ENCODE measurements at places on chromosomes 1 and 21. TPM values are rescaled to one million over a fixed set of nuclear protein-coding genes. Genes with fewer than 3 reads are reported as not detected.

- no peak for DNase-seq
These were observed 27.6 kb downstream of the SPATA21 start for GRCh38 chr1:16409536-16410152.

The OR2T35 gene
- not detected for total RNA-seq

DNA sequence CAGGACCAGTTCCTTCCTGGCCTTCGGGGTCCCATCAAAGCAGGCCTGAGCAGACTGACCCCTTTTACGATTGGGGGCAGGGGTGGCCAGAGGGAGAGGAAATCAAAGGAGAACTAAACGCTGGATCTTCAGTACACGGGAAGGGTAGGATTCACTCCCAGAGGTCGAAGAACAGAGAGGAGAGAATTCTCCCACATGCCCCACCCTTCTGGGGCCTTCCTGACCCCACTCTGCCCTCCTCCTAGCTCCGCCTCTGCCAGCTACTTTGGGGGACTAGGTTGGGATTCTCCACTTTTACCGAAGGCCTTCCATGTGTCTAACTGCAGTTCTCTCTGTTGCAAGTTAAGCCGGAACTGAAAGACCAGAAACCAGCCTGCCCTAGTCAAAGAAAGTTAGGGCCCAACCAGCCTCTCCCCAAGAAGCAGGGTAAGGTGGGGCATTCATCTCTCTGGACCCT, 654 bp upstream of the ARHGEF2 start:
- DNase-seq, result no peak

GRCh38 chr1:107776900-107777663, 187.9 kb downstream of the VAV3 start:
- DNase-seq, result no peak

DNA sequence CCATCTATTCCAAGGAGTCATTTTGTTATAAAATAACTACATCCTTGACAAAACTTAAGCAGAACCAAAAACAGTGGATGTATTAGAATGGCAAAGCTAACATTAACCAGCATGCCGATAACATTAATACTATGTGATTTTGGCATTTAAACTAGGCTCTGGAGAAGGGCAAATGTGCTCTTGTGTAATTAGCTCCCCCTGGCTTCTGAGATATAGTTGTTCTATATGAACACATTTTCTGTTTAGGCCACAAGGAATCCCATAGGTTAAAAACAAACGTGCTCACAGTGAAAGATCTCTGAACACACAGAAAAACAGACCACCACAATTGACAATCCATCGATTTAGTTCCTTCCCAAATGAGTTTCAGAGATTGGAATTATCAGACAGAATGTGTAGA, 57.4 kb upstream of the TARS2 start:
- no peak for DNase-seq

The ANGPTL1 gene
- total RNA-seq, result not detected

- DNase-seq, result no peak
These were observed 27.6 kb downstream of the AGO4 start for GRCh38 chr1:35835398-35835797.

- no peak for DNase-seq
These were observed 827 bp downstream of the FMN2 start for GRCh38 chr1:240092301-240093119.

GRCh38 chr1:201511941-201512539, 5.1 kb upstream of the CSRP1 start:
- no peak for DNase-seq

The RCSD1 gene
- 42.3 TPM for total RNA-seq

DNA sequence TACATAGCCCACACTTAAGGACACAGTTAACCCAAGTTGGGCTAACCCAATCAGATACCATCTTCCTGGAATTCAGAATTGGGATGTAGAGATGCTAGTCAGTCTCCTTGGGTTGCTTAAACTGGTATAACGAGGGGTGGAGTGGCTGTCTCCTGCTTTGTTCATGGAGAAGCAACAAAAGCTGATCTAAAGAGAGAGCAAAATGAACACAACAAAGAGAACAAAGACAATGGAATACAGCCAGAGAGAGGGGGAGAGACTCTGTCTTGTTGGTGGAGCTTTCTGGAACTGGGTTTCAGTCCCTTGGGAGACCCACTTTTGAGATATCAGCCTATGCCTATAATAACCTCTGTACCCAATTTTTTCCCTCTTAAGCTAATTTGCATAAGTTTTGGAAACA, 138.1 kb downstream of the ATG4C start:
- no peak for DNase-seq

DNA sequence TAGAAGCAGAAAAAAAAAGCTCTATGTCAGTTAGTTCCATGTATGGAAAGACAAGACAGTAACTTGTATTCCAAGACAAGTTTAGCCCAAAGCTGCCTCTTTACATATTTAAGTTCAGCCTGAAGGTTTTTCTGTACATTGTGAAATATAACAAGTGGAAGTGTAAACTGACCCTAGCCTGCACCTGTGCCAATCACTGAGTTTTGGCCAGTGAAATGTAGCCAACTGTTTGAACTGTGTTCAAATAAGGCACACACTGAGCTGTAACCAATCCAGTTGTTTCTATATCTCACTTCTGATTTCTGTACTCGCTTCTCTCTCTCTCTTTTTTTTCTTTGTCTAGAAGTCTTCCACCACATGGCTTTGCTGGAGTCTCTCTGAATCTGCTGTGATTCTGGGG, 1227.1 kb downstream of the NCAM2 start:
- no peak for DNase-seq

The CYP4A11 gene
- total RNA-seq, result not detected

DNA sequence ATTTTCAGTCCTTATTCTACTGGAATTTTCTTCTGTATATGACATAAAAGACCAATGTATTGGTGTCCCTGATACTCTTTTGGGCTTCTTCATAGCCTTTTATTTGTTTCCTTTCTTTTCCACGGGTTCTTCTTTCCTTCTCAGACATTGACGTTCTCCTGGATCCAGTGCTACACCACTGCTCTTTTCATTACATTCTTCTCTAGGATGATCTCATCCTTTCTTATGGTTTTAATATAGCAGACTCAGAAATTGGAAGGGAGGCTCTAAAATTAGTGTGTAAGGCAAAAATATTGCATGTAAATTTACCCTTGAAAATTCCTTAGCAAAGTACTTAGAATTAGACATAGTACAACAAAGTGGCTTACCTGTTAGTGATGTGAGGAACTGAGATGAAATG, 65.3 kb downstream of the SELENOF start:
- DNase-seq, result no peak

The S100A8 gene
- 23.8 TPM for total RNA-seq

GRCh38 chr1:231512147-231512698, 16.2 kb upstream of the TSNAX start:
- DNase-seq, result no peak

The NBPF10 gene
- total RNA-seq, result 2.5 TPM

GRCh38 chr1:94986783-94987182, 59.9 kb upstream of the CNN3 start:
- no peak for DNase-seq

GRCh38 chr1:231046730-231047395, 6.8 kb upstream of the FAM89A start:
- DNase-seq, result no peak
